Activated naive CD8-positive, alpha-beta T cell treated with anti-CD3 and anti-CD28 coated beads, Interleukin-2, amount 50 U/mL, for 16 hours (primary cell): ENCODE measurements at places on chromosomes 4 and X.
A peak's percentile ranks its signal among the peaks of the same experiment; 100 is the strongest.

DNA sequence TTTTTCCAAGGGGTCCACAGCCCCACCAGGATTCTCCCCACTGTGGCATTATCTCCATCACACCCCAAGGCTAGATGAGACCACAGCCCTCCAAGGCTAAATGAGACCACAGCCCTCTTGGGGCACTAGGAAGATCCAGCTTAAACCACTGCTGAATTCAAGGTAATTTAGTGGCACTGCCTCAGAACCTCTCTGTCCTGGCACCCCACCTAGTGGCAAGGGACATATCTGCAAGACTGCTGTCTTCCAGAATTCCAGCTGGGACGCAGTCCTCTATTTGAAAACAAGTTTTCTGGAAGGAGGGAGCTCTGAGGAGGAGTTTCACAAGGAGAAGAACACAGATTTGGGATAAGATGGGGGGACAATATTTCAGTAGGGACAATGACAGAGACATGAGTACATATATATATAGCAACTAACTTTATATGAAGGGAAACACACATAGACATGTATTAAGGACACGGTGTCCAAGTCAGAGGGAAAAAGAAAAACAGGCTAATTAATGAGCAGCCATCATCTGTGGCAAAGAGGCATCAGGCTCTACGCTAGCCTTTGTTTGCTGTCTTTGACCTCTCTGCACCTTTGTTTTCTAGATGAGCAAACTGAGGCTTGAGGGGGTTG, 9.3 kb downstream of the CETN2 start:
- no peak for DNase-seq

GRCh38 chr4:48557478-48557877, 67.4 kb downstream of the ZAR1 start:
- DNase-seq: no peak

GRCh38 chrX:68396953-68397352, 36.3 kb downstream of the OPHN1 start:
- no peak for DNase-seq

DNA sequence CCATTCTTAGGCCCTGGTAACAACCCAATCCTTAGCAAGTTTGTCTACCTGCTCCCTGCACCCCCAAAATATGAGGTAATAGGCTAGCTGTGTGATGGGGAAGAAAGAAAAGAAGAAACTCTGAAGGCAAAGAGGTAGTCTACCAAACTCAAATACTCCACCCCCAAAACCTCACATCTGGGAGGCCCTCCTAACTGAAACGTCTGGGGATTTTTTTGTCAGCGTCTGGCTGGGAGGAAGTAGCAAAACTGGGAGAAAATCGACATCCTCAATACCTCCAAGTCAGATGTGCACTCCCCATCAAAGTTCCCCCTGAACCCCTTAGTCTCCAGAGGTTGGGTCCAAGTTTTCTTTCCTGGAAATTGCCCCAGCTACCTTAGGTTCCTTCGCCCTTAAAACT, 1.0 kb downstream of the LAMP2 start:
- DNase-seq: no peak

DNA sequence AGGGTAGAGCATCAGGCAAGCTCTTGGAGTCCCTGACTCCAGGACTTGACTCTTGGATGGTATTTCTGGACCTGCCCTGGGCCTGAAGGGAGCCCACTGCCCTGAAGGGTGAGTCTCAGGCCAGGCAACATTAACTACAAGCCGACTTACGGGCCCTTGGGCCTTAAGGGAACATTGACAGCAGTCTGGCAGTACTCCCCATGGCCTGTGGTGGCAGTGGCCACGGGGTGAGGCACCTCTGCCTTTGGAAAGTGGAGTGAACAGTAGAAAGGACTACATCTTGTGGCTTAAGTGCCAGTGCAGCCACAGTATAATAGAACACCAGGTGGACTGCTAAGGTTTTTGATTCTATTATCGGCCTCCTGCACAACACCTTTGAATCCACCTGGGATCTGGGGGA, 36.3 kb downstream of the SH3BGRL start:
- DNase-seq: no peak

DNA sequence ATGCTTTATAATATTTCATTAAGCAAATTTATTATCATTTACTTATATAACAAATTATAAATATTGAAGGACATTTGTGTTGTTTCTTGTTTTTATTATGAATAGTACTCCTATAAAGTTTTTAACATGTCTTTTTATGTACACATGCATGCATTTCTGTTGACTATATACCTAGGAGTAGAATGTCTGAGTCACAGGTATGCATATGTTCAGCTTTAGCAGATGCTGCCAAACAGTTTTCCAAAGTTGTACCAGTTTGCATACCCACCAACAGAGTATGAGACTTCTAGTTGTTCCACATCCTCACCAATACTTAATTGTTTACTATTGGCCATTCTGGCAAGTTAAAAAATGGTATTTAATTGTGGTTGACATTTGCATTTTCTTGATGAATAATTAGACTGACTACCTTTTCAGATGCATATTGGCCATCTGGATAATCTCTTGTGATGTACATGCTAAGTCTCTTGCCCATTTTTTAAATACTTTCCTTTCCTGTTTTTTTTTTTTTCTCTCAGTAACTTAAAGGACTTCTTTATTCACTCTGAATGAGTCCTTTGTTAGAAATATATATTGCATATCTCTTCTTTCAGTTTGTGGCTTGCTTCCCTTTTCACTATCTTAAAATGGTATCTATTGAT, 132.2 kb upstream of the TRIM2 start:
- no peak for DNase-seq

- no peak for DNase-seq
Measured at GRCh38 chrX:30270639-30271038, 23.7 kb downstream of the MAGEB1 start.

GRCh38 chr4:40844261-40844660, 94.5 kb downstream of the NSUN7 start:
- DNase-seq: no peak

- DNase-seq: no peak
Measured at GRCh38 chr4:63799166-63799565, 610.1 kb downstream of the TECRL start.

GRCh38 chr4:125016892-125017299, 297.9 kb upstream of the FAT4 start:
- DNase-seq: no peak

DNA sequence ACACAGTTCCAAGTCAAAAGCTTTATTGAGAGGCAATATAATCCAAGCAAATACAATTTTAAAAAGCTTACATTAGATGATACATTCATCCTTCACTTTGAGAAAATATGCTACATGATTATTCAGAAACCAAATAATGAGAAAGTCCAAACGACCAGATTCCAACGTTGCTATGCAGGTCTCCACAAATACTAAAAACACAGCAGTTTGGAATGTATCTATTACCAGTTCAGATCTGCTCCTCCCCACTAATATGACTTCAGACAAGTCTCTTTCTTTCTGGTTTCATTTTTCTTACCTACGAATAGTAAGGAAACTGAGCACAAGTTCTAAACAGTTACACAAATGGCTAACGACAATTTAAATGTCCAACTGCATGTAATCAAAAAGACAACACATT, 9.5 kb downstream of the NAF1 start:
- no peak for DNase-seq

DNA sequence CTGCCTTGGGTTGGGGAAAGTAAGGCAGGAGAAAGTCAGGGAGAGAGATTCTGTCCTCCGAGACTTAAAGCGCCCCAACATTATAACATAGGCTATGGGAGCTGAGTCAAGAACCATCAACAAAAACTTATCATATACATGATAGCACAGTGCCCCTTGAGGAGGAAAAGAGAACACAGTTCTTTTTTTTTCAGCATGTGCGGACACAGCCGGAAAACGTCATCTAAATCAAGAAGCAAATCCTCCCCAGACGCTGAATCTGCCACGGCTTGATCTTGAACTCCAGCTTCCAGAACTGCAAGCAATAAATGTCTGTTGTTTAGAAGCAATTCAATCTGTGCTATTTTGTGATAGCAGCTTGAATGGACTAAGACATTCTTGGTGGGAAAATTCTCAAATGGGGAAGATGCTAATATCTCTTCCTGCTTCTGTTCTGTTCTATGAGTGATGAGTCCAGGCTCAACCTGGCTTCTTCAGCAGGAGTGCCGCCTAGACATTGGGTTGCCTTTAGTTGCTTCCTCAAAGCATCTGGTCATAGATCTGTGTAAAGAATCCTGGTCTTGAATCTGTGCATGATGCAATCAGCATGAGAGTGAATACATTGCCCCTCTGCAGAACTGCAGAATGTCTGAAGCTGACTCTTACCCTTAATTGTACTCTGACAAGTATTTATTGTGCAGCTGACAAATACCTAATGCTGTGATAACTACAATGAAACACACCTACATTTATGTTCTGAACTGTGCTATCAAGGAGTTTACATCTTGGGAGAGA, 549.8 kb upstream of the PRKX start:
- no peak for DNase-seq

DNA sequence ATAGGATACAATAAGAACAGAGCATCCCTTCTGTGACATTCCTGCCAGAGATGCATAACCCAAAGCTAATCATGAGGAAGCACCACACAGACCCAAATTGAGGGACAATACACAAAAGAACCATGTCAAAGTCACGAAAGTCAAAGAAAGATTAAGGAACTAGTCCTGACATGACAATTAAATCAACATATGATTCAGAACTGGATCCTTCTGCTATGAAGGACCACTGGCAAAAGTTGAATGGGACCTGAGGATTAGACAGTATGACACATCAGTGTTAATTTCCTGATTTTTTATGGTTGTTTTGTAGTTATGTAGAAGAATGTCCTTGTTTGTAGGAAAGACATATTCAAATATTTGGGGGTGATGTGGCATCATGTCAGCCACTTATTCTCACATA, 13.9 kb downstream of the ACOT9 start:
- DNase-seq: no peak

GRCh38 chr4:88591787-88592599, at the start of gene HERC3:
HERC3 (plus strand) TSS chr4:88592480; CDS start chr4:88605824, 13,344 bp downstream.
- DNase-seq: peak; percentile 78

DNA sequence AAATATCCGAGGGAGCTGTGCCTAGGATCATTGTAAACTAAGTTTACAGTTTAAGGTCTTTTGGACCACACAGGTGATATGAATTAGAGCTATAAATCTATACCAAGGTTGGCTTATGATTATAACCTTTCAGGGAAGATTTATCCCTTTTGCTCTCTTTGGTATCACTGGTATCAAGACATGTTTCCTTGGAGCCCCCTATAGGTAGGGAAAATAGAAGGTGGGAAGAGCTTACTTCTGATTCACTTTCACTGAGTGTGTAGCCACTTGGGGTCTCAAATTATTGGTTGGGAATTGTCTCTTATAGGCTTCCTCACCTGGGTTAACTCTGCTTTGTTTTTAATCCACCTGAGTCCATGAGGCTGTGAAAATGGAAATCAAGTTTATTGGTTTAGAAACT, 262.1 kb upstream of the NR3C2 start:
- no peak for DNase-seq

- no peak for DNase-seq
Measured at GRCh38 chr4:140109737-140110136, 44.2 kb downstream of the MAML3 start.

DNA sequence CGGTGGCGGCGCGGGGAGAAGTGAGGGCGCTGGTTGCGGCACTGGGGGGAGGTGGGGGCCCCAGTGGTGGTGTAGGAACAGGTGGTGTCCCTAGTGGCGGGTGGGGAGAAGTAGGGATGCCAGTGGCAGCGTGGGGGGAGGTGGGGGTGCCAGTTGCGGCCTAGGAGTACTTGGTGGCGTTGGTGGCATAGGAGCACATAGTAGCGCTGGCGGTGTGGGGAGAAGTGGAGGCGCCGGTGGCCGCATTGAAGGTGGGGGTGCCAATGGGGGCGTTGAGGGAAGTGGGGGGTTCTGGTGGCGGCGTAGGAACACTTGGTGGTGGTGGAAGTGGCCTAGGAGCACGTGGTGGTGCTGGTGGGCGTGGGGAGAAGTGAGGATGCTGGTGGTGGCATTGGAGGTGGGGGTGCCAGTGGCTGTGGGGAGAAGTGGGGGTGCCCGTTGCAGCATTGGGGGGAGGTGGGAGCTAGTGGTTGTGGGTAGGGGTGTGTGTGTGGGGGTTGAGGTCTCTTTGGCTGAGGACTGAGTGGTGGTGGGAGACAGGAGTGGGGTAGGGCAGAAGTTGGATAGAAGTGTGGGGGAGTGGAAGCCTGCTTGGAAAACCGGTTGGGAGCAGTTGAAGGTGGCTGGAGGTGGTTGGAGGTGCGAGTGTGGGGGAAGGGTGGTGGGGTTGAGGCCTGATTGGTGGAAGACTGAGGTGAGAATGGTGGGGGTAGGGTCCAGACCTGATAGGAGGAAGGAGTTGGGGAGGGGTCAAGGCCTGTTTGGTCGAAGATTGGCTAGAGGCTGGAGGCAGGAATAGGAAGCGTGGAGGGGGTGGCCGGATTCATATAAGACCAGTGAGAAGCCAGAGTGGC, 1.1 kb downstream of the GCNA start:
- no peak for DNase-seq

DNA sequence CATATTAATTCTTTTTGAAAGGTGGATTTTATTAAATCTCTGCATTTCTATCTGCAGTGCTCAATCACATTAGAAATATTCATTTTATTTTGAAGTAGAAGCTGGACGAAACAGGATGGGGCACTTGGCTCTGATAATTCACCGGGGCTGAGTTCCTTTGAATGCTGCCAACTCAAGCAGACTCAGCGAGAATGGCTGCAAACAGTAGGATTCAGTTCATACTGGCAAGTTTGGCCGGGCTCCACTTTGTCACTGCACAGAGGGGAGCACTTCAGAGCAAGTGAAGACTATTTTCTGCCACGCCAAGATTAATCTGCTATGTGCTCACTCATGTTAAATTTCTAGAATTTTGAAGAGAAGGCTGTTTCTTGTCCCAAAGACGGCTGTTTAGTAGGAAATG, 30.7 kb upstream of the KLHL8 start:
- DNase-seq: no peak

DNA sequence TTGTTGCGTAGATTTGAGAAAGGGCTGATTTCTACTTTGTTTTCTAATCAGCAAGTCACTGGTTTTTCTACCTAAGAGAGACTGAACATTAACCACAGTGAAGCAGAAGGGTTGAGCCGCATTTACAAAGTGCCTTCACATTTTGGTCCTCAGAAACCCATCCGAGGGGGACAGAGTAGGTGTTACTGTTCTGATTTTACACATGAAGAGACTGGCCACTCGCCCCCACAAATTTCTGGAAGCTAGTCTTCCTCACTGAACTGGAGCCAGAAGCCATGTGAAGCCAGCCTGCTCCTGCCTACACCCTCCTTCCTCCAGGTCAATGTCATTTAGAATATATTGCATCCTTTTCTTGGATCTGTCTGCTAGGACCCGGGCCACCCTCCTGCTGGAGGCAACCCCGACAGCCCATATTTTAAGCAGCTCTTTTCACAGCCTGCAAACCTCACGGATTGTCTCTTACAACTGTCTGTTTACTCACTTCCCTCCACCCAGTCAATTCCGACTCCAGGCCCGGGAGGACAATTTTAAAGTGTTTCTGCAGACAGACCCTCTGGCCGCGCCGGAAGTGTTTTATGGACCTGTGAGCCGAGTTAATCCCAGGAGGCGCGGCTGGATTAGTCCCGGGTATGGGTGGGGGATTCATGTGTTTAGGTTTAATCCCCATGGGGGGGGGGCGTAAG, 73.2 kb upstream of the BCOR start:
- no peak for DNase-seq

- no peak for DNase-seq
Measured at GRCh38 chr4:75673959-75674328, 733 bp upstream of the G3BP2 start.
